ENCODE measurements at places on chromosomes 2 and 18.

GRCh38 chr2:38643021-38643671, 22.8 kb upstream of the GALM start:
- no peak for DNase-seq

DNA sequence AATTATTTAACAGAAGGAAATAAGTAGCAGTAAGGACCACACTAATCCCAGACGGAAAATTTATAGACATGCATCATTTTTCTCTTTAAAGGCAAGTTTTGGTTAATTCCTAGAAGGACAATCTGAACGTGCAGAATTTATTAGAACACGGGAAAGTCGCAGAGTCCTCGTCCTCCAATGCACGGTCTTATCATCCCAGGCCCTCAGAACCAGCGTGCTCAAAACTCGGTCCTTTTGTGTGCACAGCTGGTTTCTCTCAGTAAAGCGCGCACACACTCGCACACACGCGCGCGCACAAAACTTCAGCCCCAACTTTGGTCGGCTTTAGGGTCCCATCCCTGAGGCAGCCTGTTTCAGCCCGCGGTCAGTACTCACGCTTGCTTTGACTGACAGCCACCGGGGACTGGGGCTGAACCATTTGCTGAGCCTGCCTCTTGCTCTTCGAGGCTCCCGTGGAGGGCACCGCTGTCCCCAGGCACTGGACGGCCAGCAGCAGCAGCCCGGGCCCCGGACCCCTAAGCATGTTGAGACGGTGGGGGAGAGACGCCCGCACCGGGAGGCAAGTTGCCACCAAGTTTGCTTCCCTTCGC, 493 bp downstream of the FN1 start:
- DNase-seq, result no peak

GRCh38 chr2:186456941-186457340, 29.1 kb upstream of the ZC3H15 start:
- DNase-seq, result no peak

- DNase-seq, result no peak
Measured at GRCh38 chr2:10348891-10349290, 46.2 kb downstream of the HPCAL1 start.

GRCh38 chr2:190080527-190081049, 18.1 kb upstream of the MSTN start:
- DNase-seq, result no peak

- DNase-seq, result no peak
Measured at GRCh38 chr2:203690117-203690431, 16.4 kb upstream of the CD28 start.

DNA sequence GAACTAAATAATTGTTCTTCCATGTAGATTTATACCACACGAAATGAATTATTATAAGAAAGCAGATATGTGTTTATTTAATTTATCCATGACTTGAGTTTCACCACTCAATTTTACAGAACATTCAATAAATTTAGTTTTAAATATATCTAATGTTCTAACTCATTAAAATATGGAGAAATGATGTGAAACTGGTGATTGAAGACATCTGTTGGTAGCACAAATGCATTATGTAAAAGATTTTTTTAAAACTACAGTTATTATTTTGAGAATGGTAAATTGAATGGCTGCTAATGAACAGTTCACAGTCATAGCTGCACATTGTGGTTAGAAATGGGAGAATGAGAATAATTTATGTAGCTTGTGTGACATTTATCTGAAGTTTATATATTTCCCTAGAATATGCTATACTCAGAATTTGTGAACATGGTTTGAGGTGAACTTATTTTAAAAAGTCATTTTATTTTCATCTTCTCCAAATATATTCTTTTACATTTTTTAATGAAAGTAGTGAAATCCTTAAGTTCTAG, 203.5 kb downstream of the DPP4 start:
- DNase-seq, result no peak

DNA sequence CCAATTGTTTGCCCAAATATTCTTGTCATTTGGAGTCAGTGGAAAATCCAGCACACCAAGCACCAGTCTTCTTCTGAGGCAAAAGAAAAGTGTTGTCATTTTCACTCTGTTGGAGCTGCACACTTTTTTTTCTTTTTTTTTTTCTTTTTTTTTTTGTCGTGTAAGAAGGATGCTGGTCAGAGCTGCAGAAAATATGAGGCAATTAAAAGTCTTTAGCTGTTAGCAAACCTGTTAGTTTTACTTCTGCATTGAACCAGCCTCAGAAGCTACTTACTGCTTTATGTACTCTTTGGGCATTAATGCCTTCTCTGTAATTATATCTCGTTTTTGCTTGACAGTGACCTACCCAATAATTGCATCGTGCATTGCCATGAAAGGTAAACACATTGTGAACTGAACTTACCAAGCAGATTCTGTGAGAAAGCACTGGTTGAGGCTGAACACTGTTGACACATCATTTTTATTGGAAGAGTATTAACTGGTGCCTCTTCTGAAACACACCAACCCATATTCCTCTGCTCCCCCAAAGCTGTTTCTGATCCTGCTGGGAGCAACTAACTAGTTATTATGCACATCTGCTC, 165.4 kb downstream of the CAPN13 start:
- DNase-seq, result no peak

All from nucleus accumbens (tissue), 56 donors.